RWPE2 (cell line): ENCODE measurements at places on chromosomes 11 and 22.

- DNase-seq = no peak
Observed at GRCh38 chr11:70050243-70050642, 27.9 kb upstream of the ANO1 start.

DNA sequence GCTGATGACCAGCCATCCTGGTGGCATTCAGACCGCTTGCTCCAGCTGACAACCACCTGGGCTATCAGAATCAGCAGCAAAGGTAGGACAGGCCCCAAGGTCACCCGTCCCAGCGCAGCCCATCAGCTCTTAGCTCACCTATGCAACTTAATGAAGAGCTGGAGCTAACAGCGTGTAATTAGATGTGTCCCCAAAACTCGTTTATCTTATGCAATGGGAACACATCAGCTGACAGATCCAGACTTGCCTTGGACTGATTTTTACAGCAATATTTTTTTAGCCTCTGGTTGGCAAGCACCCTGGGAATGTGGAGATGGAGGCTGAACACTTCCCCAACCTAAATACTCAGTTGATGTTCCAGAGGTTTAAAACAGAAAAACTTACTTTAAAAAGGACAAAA, 76.0 kb downstream of the PACSIN2 start:
- DNase-seq = no peak

DNA sequence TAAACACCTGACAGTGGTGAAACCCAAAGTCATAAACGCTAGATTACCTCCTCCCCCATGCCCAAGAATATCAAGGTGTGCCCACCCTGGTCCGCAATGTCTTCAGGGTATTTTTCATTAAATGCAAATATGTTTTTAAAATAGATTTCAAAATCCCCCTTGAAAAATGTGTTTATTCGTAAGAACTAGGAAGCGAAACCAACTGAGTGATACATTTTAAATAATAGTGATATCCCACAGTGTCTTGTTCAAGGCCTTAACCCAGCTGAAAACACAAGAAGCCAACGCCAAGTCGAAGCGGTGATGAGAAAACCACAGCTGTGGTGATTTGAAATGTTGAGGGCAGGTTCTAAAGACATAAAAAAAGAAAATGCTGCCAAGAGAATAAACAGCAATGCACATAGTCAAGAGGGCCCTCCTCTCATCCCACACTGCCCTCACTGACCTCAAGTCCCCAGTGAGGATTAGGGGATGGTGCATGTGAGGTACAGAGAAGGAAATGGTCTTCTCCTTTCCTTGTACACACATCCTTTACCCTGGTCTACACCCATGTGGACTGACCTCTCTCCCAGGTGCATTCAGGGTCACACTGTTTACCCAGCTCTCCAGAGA, 25.5 kb downstream of the KCNJ1 start:
- DNase-seq = no peak

GRCh38 chr11:86636275-86636674, 36.1 kb downstream of the ME3 start:
- DNase-seq = no peak

DNA sequence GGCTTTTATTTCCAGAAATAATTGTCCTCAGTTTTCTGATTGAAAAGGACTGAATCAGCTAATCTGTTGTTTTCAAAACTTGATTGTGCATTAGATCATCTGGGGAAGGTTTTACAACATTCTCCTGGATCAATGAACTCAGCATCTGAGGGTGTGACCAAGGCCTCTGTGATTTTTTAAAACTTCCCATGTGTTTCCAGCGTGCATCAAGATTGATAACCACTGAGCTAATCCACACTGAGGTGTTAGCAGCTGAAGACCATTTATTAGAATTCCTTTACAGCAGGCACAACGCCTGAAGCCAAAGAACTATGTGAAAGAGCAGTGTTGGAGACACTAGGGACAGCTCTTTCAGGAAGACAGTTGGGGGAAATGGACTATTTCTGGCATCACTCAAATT, 10.2 kb downstream of the VSTM5 start:
- DNase-seq = no peak

DNA sequence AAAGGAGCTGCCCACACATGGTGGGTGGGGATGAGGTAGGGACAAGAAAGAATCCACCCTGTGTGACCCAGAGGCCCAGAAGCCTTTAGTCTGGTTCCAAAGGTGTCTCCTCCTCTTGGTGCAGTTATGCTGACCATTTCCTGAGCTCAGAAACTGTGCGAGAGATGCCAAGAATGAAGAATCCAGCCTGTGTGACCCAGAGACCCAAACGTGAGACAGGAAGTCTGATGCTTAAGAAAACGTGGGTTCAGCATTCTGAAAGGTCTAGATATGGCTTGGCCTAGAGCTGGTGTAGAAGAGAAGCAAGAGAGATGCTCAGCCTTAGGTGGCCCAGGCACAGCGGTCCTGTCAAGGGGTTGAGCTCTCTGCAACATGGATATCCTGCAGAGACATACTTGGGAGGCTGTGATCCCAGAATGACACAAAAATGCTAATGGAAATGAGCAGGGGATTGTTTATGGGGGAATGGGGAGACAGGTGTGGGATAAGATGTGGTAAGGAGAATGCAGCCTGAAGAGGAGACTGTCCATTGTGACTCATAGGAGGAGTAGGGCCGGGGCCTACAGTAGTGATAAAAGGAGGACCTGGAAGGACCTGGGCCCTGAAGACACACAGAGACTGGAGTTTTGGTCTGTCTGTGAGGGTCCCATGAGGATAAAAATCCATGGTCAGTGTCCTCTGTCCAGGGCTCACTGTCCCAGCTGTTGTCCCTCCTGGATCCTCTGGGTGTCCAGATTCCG, 79.0 kb downstream of the ZNF280B start:
- no peak for DNase-seq

DNA sequence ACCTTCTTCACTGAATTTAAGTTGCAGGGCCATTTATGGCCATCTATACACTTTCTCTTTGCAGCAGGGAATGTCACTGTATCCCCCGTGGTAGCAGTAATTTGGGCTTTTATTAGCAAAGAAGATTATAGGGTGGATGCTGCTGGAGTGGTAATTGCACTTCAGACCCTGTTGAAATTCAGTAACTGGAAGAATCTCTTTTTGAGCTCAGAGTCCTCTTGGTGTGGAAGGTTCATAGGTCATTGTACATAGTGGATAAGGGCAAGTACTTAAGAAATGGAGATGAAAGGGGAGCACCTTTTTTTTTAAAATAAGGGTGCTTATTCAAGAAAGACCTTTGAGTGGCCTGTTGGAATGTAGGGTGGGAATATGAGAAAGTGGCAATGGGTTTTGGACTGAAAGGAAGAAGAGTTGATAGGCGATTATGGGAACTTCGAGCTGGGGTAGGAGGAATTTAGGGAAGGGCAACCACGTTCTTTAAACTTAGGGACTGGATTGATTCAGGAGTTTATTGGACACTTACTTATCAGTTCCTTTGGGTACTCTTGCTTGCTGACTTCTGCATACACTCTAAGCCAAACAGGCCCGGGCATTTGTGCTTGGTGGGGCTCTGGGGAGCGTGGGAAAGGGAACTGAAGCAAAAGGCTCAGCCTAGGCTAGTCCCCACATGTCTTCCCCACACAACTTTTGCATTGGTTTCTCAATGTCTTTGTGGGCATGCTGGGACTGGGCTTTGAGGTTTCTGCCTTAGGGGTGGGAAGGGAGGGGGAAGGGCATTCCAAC, 26.5 kb downstream of the CTNND1 start:
- DNase-seq = peak; percentile 91

- DNase-seq = no peak
Observed at GRCh38 chr22:45670981-45671782, 452 bp upstream of the ATXN10 start.

DNA sequence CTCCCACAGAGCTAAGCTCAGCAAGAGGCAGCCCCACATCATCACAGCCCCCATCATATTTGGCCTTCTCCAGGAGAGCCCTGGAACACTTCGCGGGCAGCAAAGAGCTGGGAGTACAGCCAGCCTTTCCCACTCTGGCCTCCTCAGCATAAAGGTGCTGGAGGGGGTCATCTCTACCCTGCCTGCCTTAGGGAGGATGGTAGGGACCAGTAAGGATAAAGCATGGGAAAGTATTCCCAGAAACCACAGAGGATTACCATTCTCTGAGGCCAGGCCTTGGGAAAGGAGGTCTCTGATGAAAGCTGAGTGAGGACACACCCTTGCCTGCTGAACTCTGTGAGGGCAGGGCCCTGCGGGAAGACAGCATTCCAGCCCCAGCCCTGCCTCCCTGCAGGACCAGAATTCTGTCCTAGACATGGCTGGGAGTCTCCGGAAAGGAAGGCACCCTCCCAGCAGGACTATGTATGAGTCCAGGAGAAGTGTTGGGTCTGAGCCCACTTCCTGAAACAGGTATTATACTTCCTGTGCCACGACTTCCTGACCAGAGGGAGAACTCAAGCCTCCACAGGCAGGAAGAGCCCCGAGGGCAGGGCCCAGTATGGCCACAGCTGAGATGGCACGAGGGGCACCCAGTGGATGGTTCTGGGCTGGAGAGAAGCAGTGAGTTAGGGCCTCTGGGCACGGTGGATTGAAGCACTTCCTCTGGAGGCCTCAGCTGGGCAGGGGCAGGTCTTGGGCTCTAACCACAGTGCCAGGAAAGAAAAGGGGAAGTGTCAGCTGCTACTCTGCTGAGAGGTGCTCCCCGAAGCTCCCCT, 12.9 kb upstream of the CASTOR1 start:
- no peak for DNase-seq

GRCh38 chr11:117793583-117793982, 3.4 kb downstream of the DSCAML1 start:
- DNase-seq = no peak

DNA sequence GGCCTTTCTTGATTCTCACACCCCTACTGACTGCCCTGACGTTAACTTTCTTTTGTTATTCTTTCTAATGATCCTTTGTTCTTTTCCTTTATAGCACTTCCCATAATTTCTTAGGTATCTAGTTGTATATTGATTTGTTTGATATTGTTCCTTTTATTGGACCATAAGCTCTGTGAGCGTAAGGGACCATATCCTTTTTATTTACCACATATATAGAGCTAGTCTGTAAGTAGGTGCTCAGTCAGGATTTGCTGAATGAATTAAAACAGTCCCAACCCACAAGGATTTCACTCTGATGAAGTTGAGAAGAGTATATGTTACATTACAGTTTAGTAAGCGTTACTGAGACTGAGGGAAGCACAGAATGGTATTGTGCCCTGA, 68.8 kb downstream of the EMSY start:
- DNase-seq = no peak

- DNase-seq = no peak
Observed at GRCh38 chr22:45009606-45010531, at the start of gene PHF21B. TSS of gene PHF21B (minus strand) at chr22:45010005. CDS start at chr22:45009549, 456 bp downstream.
